ENCODE measurements at places on chromosomes 5 and 9.

GRCh38 chr9:15295761-15296405 is 11.1 kb downstream of the TTC39B start:
- peak; percentile 79 for DNase-seq

DNA sequence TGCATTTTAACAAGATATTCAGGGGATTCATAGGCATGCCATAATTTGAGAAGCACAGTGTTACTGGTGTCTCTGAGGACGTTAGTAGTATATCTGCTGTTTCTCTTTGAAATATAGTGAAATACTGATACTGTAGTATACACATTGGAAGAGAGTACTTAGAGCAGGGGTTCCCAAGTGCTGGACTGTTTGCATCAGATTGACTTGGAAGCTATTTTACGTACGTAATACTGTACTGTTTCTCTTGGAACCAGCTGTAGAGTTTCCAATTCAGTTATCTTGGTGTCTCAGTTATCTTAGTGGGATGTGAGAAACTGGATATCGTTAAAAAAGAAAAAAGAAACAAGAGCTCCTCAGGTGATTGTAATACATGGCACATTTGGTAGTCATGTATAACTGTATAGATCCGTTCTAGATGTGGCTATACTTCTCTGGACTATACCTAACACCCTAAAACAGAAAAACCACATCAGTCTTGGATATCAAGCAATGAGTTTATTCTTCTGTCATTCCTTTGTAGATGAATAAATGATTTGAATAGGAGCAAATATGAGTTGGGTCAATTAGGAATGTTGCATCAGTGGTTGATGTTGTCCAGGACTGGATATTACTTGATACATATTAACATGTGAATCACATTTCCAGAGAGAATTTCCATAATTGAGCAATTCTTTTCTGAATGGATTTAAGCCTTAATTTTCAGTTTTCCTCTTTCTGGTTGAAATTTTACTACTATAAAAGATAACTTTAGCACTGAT is 33.4 kb downstream of the PRRC1 start:
- DNase-seq, result peak; percentile 9

- DNase-seq, result no peak
These were observed 34.5 kb upstream of the CSF1R start for GRCh38 chr5:150120617-150121447.

DNA sequence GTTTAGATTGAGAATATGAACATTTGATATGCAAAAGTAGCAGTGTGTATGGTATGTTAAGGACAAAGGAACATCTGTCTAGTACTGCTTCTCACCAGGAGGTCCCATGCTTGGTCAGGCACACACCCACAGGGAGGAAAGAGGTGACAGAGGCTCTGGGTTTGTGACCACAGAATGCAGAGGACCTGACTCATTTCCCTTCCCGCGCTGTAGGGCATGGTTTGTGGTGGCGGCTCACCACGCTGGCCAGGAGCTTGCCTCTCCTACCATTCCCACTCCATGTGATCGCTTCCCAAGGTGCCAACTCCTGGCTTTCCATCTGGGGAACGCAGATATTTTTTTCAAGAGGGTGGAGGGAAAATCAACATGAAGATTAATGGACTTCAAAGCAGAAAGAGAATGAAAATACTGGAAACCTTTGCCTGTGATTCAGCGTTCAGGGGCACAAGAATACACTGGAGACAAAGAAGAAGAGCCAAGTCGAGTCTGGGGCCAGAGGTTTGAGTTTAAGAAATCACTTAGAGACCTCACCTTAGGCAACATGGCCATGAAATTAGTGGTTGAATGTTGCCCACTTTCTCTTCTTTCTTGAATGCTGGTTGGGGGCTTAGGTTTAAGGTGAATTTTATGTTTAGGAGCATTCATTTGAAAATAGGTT is 477.8 kb downstream of the CCDC171 start:
- peak; percentile 96 for DNase-seq

GRCh38 chr5:25849270-25849669 is 1189.1 kb downstream of the CDH9 start:
- DNase-seq, result no peak
